ENCODE measurements at places on chromosomes 1 and 21.
A peak's percentile ranks its signal among the peaks of the same experiment; 100 is the strongest.

DNA sequence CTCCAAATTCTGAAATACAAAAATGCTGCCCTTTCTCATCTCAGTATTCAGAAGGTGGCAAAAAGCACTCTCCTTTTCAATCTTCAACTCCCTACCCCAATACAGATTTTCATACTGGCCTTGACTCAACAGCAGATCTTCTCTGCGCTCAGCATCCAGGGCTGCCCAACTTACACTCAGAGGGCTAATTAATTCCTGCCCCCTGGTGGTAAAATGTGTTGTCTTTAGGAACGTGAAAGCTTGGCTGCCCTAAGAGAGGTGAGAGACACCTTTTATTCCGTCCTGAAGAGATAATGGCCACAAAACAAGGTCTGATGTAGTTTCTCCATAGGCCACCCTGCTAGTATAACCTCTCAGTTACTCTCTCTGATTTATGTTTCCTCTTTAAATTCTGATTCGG lies 25.0 kb downstream of the KRTAP24-1 start:
- peak; percentile 21 for DNase-seq

- DNase-seq: no peak
Measured at GRCh38 chr21:38097789-38098188, 159.0 kb upstream of the KCNJ15 start.

GRCh38 chr1:24250791-24251190 lies 63.7 kb upstream of the IFNLR1 start:
- DNase-seq: no peak

GRCh38 chr1:47340227-47340626 lies 6.6 kb downstream of the CMPK1 start:
- no peak for DNase-seq

GRCh38 chr1:156090138-156090839 lies 8.0 kb upstream of the MEX3A start:
- no peak for DNase-seq

- DNase-seq: no peak
Measured at GRCh38 chr1:37676281-37677142, 15.8 kb upstream of the CDCA8 start.

All from adrenal gland (tissue), 19 donors.